ENCODE measurements at places on chromosomes 12 and 14.
A peak's percentile ranks its signal among the peaks of the same experiment; 100 is the strongest.

DNA sequence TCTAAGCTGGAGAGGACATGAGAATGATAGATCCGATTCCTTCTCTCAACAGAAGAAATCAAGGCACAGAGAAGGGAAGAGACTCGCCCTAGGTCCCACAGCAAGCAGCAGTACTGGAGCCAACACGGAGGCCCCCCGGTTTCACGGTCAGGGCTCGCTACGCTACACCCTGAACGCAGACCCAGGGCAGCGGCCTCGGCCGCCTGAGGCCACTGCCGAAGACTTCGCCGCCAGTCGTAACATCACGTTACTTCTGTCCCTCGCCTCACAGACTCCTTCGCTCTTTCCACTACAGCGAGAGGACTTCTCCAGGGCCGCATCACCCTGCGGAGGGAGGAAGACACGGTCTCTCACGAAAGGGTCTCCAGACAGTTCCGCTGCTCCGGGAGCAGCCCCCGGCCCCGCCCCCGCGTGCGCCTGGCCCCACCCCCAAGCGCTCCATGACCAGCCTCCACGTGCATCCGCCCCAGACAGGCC is 411 bp upstream of the DCAF4 start:
- DNase-seq, result no peak

DNA sequence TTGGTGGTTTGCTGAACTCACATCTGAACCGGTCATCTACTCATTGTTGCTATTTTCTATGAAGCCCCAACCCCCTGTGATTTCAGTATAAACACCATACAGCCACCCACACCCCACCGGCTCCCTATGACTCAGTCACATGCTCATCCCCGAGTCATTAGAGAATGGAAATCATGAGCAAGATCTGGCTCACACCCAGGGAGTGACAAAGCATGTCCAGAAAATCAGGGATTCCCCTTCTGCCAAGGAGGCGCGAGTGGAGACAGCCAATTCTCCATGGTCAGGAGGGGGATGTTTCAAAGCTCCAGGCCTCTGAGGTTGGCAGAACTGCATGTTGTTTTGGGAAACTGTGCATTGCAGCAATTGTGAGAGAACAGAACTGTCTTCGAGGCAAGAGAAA is 657.5 kb upstream of the TBX3 start:
- DNase-seq, result no peak

GRCh38 chr14:80844872-80845271 is 96.7 kb downstream of the CEP128 start:
- no peak for DNase-seq

DNA sequence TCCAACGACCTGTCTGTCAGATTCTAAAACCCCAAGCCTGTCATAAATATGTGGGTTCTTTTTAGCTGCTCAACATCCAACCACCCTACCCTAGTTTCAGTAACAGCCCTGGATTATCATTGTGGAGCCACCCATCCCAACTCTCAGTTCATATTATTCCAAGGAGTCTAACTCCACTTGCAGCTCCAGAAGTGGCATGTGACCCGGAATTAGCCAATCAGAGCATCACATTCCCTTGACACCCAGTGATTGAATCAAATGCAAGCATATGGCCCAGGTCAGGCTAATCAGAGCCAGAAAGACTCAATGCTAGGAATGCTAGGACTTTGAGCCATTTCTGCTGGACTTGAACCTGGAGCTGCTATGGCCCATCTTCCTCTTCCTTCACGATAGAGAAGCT is 17.1 kb upstream of the HSP90B1 start:
- no peak for DNase-seq

DNA sequence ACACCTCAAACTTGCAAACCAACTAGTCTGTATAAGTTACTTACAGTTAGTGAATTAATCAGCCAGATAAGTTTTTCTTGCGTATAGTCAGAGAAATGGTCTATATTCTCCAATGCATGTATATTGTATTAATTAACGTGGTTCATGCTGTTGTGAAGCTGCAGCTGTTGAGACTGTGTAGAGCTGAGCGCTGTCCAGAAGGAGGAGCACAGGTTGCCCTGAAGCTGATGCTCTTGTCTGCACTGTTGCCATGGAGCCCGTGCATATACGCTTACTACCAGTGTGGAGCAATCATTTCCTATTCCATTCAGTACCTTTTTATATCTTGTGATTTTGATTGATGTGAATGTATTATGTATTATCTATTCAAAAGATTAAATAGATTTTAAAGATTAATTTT is 74.3 kb upstream of the ARID2 start:
- no peak for DNase-seq

- DNase-seq, result peak; percentile 57
These were observed 1.7 kb upstream of the SELPLG start for GRCh38 chr12:108635201-108635996.

- DNase-seq, result no peak
These were observed 7.7 kb downstream of the VRK1 start for GRCh38 chr14:96804895-96805294.

DNA sequence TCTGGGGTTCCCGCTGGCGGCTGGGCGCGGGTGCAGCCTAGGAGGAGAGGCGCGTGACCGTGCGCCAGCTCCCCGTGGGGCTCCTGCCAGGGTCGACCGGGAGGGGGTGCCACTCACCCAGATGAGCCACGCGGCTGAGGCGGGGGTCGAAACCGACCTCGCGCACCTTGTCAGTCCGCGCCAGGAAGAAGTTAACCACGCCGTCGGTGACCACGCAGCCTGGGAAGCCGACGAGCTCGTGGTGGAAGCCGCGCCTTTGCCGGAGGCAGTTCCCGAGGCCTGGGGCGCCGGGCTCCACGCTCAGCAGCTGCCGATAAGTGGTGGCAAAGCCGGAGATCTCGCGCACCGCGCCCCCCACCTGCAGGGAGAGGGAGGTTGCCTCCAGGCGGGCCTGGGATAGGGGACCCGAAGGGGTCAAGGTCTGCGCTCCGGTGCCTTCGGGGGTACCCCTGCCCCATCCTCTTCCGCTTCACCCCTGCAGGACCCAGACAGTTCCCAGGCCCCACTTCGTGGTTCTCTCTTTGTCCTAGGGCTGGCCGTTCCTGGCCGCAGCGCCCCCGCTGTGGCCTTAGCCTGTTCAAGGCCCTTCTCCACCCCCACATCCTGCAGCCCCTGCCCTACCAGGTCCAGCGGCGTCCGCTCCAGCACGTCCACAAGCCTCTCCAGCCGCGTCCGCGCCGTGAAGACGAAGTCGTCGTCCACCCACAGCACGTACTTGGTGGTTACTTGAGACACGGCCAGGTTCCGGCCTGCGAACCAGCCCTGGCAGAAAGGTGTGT is 5.3 kb downstream of the B4GALNT1 start:
- peak; percentile 80 for DNase-seq

DNA sequence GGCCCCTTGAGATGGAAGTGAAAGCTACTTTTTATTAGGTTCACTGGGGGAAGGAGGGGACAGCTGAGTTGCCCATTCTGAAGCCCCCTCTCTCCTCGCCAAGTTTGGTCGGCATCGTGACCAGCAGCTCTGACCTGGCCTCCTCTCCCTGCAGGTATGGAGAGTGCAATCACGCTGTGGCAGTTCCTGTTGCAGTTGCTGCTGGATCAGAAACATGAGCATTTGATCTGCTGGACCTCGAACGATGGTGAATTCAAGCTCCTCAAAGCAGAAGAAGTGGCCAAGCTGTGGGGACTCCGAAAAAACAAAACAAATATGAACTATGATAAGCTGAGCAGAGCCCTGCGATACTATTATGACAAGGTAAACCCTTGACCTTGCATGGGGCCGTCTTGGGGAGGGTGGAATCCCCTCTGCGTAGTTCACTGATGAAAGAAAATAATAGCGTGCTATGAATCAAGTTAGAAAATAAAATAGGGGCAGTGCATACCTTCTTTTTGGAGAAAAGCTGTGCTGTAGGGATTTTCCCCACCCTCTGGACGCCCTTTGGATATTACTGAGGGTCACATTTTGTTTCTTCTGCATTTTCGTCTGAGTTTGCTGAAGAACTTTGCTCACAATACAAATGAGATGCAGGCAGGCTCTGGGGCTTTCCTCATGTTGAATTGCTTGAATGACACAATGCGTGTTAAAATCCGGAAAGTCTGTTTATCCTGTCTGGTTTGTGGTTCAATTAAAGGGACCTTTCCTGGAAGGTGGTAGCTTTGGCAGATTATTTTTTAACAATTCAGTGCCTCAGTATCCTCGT is 29.4 kb downstream of the ELK3 start:
- no peak for DNase-seq

DNA sequence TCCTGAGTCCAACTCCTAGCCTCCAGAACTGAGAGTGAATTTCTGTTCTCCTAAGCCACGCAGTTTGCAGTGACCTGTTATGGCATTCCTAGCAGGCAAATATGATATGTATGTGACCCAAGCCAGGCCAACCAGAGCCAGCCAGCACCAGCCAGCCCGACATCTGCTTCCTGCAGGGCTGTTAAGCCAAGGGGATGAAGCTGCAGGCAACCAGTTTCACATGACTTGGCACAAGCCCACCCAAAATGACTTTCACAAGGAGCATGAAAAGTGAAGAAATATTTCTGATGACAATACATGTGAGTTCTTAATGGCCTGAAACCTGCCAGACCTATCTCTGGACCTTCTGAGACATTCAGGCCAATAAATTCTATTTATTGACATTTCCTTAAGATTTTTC is 68.1 kb downstream of the ITPK1 start:
- DNase-seq, result no peak

DNA sequence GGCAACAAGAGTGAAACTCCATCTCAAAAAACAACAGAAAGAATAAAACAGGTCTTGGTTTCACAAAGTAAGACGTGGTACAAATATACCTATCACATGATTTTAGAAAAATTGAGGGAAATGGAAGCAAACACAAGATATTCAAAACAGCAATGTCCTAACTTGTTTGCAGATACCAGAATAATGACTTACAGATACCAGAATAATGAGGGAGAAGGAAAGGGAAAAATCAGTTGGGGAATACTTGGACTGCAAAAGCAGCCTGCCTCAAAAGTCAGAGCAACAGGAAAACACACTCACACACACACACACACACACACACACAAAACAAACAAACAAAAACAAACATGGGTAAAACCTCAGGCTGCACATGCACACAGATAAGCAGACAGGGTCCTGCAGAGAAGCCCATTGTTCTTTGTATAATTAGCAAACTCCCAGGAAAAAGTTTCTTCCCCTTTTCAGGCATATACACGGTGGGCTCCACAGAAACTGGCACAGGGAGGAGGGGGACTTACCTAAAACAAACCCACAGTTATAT is 65.7 kb upstream of the CAPRIN2 start:
- DNase-seq, result no peak

GRCh38 chr14:102994689-102995088 is 62.7 kb downstream of the CDC42BPB start:
- DNase-seq, result no peak

- no peak for DNase-seq
These were observed 231.2 kb downstream of the C12orf75 start for GRCh38 chr12:105561546-105562198.

- DNase-seq, result no peak
These were observed 6.3 kb upstream of the EVL start for GRCh38 chr14:100058777-100059437.

GRCh38 chr14:74841230-74842207 is 34.4 kb downstream of the PROX2 start:
- DNase-seq, result no peak

GRCh38 chr12:91732086-91732485 is 413.6 kb downstream of the BTG1 start:
- no peak for DNase-seq

DNA sequence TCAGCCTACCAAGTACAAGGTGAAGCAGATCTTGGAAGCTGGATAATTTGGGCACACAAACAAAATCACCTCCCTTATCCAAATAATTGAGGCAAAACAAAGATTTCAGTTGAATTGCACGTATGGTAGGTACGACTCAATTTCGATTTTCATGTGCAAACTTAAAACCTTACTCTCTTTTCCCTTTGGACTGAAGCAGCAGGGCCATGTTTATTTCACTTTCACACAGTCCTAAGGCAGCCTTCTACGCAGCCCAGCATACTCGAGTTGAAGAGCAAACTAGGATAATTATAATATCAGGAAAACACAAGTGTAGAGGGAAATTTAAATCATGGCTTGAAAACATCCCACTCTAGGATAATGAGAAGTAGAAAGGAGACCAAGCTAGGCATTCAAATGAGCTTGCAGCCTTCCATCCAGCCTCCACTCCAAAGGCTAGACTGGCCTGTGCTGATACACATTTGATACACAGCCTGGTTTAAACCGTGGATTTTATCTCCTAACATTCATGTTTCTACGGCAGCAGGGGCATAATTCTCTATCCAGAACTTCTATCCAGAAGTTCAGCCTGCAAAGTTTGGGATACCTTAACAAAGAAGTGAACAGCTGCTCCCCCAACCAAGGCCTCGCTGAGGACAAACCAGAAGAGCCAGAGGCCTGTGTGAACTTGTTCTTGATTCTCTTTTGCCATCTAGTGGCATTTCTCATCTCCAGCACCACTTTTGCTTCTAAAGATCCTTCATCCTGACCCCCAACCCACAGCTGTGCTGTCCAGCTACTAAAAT is 2.4 kb upstream of the RNASE7 start:
- peak; percentile 75 for DNase-seq

DNA sequence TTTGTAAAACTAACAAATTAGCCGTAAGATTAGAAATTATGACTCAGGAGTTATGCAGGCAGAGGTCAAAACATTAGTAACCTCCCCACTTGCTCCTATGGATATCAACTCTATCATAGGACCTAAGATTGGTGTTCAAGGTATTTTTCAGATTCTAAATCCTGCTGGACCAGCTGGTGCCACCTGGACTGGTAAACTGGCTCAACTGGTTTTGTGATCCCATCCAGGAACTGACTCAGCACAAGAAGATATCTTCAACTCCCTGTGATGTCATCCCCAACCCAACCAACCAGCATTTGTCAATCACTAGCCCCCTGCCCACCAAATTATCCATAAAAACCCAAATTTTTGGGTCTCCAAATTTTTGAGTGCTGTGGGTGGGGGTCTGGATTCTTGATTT is 98.1 kb upstream of the OR4E1 start:
- no peak for DNase-seq

- DNase-seq, result peak; percentile 30
These were observed 1124.7 kb downstream of the FLRT2 start for GRCh38 chr14:86654558-86655184.

DNA sequence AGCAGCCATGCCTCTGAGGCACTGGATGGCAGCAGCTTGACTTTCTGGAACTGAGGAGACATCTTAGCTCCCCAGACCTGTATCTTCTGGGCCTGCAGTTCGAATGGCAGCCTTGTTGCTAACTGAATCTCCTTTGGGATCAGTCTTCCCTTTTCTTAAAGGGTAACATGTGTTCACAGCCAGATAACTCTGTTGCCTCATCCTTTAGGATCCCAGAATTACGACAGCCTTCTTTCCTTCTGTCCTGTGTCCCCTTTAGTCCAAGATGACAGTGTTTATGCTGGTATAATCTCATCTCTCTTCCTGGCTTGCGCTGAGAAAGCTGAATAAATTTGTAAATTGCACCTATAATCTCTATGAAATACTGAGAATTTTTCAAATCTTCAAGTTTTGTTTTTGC is 9.1 kb upstream of the ERC1 start:
- no peak for DNase-seq

- DNase-seq, result no peak
These were observed 23.4 kb downstream of the COQ6 start for GRCh38 chr14:73973497-73973896.

GRCh38 chr12:46214668-46215436 is 54.0 kb downstream of the SLC38A1 start:
- DNase-seq, result no peak
